Brain pericyte (primary cell): ENCODE measurements at places on chromosomes 12 and 14.
A peak's percentile ranks its signal among the peaks of the same experiment; 100 is the strongest.

DNA sequence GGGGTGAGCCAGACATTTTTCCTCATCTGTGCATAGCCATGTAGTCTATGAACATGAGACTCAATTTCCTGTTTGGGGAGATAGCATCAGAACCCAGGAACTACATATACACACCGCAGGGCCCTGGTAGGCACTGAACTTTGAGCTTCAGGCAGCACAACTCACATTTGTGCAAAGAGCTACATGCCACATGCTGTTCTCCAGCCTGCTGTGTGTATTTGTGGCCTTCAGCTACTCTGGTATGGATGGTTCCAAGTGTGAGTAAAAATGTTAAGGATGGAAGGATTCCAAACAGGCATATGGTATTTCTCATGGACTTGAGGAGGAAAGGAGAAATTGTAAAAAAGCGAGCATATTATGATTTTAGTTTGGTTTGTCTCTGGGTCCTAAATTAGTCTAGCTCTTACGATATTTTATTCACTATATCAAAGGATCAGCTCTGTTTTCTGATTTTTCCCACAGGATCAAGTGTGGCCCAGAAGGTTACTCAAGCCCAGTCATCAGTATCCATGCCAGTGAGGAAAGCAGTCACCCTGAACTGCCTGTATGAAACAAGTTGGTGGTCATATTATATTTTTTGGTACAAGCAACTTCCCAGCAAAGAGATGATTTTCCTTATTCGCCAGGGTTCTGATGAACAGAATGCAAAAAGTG is 422.4 kb upstream of the OR4E1 start:
- DNase-seq = no peak

- no peak for DNase-seq
Observed at GRCh38 chr12:29673346-29673745, 110.4 kb downstream of the TMTC1 start.

- peak; percentile 97 for DNase-seq
Observed at GRCh38 chr14:100476012-100476822, 111.0 kb downstream of the BEGAIN start.

DNA sequence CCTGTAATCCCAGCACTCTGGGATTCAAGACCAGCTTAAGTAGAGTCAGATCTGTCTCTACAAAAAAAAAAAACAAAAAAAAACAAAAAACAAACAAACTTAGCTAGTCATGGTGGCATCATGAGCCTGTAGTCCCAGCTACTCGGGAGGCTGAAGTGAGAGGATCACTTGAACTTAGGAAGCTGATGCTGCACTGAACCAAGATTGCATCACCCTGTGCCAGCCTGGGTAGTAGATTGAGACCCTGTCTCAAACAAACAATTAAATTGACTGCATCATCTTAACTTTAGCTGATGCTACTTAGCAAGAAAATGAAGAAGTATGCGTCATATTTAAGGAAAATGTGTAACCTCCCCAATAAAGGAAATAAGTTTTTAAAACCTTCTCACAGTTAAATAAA is 136.6 kb upstream of the ATXN7L3B start:
- DNase-seq = no peak

DNA sequence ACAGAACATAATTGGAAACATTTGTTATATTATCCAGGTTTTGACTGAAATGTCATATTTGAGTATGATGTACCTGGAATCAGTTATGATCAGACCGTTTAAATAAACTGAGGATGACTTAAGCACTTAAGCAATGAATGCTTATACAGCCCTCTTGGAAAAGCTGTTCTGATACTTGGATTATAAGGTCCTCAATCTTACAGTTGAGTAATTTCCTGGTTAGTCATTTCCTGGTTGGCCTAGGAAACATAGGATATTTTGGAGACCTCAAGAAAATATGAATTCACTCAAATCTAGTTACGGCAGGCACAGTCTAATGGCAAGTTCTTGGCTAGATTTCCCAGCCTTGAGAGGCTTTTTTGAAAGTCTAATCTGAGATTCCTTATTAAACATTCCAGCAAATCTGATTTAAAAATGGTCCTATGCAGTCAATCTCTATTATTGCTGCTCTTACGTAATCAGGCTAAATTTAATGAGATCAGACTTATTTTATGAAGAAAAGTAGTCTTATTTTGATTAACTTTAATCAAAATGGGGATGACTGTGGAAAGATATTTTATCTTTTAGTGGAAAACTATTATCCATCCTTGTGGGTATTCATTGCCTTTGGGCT is 447.2 kb downstream of the SNAPC1 start:
- DNase-seq = no peak

DNA sequence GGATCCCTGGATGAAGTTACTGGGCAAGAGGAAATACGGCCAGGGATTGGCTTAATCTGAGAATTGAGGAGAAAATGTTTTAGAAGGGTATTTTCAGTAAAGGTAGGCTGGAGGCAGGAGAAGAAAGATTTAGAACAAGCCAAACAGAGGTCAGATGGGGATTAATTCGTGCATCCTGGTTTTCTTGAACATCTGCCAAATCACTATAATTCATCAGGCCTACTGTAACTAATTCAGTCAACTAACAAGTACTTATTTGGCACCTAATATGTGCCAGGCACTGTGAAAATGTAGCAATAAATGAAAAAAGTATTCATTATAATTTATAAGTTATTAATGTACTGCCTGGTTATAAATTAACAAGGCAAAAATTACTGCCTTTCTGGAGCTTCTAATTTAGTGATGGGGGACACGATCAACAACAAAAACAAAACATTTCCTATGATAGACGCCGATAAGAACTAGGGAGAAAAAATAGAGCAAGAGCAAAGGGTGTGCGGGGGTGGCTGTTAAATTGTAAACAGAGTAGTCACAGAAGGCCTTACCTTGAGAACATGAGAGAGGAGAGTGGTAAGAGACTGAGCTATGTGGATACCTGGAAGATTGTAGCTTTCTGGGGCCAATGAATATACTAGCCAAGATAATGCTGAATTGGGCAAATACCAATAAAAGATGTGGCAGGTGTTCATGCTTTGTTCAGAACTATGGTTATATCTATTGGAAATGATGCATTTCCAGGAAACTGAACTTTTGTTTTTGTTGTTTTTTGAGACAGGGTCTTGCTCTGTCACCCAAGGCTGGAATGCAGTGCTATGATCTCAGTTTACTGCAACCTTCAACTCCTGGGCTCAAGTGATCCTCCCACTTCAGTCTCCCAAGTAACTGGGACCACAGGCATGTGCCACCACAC is 34.0 kb downstream of the DUSP16 start:
- no peak for DNase-seq
